DMS 273 treated with DMSO at 0.1 percent for 48 hours (cell line): ENCODE measurements at places on chromosomes 5 and 9.

DNA sequence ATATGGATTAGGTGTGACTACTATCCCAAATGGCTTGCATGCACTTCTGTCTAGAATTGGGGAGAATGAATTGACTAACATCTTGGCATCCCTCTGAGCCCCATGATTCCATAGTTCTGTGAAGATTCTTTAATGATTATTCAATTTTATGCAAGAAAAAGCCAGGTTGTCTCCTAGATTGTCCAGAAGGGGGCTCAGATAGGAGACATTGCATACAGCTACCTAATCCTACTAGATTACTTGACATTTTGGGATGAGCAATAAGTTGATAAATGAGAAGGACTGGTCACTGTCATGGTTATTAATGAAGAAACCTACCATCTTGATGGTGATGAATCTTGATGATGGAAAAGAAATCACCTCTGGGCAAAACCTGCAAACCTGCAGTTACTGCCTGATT lies 117.0 kb downstream of the CARTPT start:
- no peak for DNase-seq

GRCh38 chr5:54098267-54098666 lies 212.1 kb downstream of the ARL15 start:
- DNase-seq = no peak

GRCh38 chr5:170563824-170564567 lies 60.2 kb downstream of the KCNIP1 start:
- no peak for DNase-seq

- DNase-seq = no peak
Observed at GRCh38 chr5:90440644-90441043, 31.1 kb upstream of the CETN3 start.

- DNase-seq = no peak
Observed at GRCh38 chr5:178196986-178197385, 7.3 kb upstream of the HNRNPAB start.

DNA sequence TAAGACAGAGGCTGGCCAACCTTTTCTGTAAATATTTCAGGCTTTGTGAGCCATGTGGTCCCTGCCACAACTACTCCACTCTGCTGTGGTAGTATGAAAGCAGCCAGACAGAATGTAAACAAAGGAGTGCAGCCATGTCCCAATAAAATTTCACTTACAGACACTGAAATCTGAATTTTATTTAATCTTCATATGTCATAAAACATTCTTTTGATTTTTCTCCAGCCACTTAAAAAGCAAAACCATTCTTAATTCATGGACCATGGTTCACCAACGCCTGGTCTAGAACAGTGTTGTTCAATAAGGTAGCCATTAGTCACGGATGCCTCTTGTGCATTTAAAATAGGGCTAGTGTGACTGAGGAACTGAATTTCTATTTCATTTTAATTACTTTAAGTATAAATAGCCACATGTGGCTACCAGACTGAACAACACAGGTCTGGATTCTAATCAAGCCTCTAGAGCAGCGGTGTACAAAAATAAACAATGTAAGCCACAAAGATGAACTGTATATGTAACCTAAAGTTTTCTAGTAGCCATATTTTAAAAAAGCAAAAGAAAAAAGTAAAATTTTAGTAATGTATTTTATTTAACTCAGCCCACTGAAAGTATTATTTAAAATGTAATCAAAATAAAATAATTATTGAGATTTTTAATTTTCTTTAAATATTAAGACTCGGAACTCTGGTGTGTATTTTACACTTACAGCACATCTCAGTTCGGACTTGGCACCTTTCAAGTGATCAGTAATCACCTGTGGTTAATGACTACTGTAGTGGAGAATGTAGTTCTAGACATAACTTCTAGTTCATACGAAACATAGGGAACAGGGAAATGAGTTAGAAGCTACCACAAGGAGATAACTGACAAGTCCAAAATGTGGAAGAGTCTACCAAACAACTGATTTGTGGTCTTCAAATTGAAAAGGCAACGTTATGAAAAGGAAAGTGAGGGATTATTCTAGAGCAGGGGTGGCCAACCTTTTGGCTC lies 14.3 kb downstream of the GEMIN5 start:
- DNase-seq = no peak

GRCh38 chr5:166602271-166602670 lies 1689.2 kb upstream of the WWC1 start:
- no peak for DNase-seq

DNA sequence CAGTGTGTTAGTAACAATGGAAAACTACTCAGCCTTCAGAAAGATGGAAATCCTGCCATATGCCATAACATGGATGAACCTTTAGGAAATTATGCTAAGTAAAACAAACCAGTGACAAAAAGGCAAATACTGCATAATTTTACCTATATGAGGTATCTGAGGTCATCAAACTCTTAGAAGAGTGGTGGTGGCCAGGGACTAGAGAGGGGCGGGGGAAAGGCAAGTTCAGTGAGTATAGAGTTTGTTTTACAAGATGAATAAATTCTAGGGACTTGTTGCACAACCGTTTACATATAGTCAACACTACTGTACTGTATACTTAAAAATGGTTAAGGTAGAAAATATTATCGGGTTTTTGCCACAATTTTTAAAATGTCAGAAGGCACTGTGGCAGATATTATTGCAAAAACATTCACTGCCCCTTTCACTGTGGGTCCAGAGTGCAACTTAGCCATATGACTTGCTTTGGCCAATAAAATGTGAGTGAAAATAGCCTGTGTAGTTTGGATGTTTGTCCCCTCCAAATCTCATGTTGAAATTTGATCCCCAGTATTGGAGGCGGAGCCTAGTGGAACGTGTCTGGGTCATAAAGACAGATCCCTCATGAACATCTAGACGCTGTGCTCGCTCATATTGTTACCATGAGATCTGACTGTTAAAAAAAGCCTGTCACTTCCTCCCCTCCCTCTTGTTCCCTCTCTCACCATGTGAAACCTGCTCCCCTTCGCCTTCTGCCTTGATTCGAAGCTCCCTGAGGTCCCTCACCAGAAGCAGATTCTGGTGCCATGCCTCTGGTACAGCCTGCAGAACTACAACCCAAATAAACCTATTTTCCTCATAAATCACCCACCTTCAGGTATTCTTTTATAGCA lies 9.5 kb downstream of the ZNF367 start:
- no peak for DNase-seq

DNA sequence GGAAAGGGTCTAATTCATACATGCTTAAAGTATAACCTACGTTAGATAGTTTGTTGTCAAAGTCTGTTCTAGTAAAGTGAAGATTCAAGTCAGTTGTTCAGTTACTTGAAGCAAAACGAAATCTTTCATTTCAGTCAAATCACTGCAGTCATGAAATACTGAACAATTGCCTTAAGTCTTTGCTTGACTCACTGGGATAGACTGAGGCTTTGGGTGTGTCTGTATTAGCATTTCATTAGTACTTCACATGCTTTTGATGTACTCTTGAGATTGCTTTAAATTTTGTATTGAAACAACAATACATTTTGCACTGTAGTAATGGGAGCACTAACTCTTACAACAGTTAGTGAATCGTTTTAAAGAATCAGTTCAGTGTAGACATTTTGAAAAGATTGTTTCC lies 4.0 kb upstream of the CMYA5 start:
- no peak for DNase-seq

GRCh38 chr9:107404161-107404560 lies 85.4 kb downstream of the KLF4 start:
- peak; percentile 58 for DNase-seq

DNA sequence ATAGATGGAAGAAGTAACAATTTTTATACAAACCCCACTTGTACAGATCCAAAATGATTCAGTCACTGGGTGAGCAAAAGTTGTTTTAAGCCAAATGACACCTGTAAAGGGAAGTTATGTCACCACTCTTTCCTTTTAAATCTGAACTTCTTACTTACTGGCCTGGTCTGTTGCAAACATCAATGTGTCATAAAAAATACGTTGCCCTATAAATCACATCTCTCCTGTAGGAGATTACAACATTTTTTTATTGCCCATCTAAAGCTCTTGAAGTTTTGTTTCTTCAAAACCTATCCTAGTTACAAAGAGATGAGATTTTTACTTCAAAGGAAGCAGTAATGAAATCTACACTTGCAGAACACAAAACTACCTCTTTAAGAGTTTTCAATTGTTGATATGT lies 1087.8 kb upstream of the DMAC1 start:
- no peak for DNase-seq

GRCh38 chr9:113737517-113738271 lies 138.4 kb upstream of the ZNF618 start:
- peak; percentile 66 for DNase-seq

DNA sequence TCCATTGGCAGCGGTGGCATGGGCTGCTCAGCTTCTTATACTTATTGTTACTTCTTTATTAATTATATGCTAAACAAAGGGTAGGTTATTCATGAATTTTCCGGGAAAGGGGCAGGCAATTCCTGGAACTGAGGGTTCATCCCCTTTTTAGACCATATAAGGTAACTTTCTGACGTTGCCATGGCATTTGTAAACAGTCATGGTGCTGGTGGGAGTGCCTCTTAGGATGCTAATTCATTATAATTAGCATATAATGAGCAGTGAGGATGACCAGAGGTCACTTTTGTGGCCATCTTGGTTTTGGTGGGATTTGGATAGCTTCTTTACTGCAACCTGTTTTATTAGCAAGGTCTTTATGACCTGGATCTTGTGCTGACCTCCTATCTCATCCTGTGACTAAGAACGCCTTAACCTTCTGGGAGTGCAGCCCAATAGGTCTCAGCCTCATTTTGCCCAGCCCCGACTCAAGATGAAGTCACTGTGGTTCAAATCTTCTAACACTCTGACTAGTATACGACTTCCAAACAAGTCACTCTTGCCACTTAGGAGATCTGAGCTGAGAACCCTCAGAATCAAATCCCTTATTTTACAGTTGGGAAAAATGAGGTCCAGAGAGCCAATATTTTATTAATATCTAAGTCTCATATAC lies 237.5 kb downstream of the TRIM32 start:
- DNase-seq = no peak

DNA sequence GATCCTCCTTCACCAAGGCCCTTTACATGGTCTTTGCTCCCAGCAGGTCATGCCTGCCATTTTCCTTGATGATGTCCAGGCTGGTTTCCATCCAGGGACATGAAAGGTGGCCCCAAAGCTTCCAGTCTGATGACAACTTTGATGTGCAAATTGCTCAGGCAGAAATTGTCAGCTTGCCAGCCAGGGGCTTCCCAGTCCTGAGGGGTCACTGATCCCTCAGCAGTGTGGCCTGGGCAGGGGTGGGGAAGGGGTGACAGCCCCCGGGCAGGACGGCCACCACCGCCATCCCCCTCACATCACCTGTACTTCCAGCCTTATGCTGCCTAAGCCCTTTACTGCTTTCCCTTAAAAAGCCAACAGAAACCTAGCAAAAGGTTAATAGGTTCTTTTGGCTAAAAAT lies 96.3 kb downstream of the ANKRD33B start:
- no peak for DNase-seq

DNA sequence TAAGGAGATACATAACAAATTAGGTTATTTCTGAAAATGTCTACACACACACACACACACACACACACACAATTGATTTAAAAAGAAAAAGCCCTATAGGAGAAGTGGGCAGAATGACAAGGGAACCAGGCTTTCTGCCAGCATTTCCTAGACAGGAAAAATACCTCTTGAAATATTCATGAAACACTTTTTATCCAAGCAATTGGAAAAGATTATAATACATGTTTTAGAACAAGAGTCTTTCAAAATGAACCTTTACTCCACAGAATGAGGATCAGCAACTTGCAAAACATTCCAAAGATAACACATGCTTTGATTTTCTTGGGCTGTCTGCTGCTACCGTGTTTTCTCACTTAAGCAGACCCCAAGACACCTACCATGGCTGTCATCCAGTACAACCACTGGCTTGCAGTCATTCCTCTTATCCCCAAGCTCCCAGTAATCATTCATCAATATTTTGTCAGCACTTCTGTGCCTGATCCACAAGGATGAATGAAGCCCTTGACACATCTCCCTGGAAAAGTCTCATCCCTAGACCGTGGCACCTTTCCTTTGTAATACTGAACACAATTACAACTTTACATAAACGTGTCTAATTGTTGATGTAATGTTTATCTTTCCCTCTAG lies 717.1 kb upstream of the ZNF608 start:
- DNase-seq = no peak

- no peak for DNase-seq
Observed at GRCh38 chr5:171272996-171273970, 35.8 kb upstream of the TLX3 start.

DNA sequence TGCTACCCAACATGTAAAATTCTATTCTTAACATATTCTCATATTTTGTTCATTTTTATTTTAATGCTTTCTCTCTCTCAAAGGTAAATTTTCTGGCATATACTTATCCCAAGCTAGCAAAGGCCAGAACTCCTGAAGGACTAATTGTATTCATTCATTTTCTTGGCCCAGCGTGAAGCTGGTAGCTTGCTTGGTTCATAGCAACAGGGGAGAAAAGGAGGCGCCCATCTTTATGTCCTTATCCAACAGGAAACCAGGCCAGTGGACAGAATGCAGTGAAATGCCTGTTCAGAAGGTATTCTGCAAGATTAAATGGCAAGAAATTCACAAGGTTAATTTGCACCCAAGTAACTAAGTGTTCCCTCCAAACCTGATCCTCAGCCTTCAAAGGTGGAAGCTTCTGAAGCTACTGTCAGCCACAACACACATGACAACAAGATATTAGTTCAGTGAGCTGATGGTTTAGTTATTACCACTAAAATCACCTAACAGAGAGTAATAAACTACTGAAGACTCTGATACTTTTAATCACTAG lies 5.6 kb downstream of the EFNA5 start:
- DNase-seq = no peak

GRCh38 chr9:93365427-93366118 lies 85.9 kb upstream of the FAM120A start:
- no peak for DNase-seq

DNA sequence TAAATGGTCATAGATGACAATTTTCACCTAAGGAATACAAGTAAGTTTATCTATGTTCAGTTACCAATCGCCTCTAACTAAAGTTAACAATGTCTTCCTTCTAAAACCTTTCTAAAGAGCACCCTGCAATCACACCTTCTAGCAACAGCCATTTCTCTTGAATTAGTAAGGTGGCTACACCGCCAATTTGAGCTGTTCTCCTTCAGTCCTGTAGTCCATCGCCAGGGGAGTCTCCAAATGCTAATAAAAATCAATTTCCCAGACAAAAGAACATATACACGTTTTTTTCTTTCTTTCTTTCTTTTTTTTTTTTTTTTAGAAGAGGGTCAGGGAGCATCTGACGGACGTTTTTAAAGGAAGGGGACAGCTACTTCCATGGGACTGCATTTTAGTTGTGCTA lies 729 bp upstream of the RORB start:
- no peak for DNase-seq

DNA sequence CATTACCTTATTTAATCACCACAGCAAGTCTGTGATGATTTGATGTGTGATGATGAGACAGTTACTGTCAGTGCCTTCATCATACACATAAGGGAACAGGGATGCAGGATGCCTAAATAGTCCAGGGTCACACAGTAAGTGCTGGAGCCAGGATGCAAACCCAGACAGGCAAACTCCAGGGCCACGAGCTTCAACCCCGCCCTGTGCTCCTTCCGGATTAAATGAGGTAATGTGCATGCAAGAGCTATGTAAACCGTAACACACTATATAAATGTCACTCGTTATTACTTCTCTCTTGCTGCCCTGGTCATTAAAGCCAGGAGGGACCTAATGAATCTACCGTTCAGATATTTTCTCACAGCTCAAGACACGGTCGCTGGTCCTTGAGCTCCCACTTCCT lies 12.8 kb downstream of the SMIM23 start:
- DNase-seq = no peak
